ENCODE measurements at places on chromosomes 13 and 19.

GRCh38 chr13:18953139-18953930, 228.3 kb downstream of the TUBA3C start:
- DNase-seq, result no peak

DNA sequence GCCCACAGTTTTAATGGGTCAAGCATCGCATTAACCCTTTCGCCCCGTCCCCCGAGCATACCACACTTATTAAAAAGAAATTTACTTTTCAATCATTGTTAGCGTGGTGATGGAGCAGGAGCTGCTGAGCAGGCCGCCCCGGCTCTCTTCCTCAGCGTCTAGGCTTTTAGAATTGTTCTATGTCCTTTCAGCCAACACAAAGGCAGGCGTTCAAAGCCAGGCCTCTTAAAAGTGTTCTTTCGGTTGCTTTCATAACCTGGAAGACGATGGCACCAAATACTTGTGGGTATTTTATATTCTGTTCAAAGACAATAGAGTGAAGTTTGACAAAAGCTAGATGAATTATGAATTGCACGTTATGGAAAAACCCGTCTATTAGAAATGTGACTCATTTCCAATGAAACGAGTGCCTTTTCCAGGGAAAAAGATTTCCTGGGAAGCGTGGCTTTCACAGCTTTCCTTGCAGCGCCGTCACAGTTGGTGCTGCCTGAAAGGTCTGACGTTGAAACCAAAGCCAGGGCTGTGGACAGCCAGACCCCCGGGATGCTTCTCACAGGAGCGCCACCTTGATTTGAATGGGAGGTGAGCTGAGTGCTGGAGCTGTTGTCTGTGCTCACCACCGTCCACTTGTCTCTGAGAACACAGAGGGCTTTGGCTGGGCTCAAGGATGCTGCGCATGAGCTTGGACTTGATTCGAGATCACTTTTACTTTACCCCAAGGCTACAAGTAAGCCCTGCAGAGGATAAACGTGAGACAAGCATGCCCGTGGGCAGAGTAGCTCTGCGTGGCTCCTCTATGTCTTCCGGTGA, 78.8 kb downstream of the SOX1 start:
- no peak for DNase-seq

- peak; percentile 8 for DNase-seq
Observed at GRCh38 chr19:45136507-45137178, 24.1 kb downstream of the NKPD1 start.

DNA sequence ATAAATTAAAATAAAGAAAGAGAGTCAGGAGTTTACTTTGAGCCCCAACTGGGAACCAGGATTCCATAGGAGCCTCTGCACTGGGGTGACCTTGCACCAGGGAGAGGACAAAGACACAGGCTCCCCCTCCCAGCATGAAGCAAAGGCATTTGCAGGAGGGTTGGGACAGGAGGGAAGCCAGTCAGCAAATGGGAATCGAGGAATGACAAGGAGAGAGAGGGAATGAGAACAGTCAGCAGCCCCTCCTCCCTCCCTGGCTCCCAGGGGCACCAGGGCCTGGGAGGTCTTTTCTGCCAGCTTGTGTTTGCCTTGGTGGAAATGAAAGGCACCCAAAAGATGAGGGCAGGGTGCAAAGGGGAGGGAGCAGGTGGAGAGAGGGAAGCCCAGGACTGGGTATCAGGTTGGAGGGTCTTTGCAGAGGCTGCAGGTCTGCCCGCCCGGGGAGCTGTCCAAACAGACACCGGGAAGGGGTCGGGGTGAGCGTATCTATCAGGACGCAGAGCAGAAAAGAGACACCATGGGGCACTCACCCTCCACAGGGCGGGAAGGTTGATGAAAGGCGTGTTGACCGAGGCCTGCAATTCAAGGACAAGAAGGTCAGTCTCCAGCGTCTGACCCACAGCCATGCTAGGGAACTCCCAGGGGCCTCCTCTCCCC, 3.8 kb downstream of the SBSN start:
- no peak for DNase-seq

- DNase-seq, result peak; percentile 72
Observed at GRCh38 chr19:3324405-3324856, 42.0 kb upstream of the NFIC start.

DNA sequence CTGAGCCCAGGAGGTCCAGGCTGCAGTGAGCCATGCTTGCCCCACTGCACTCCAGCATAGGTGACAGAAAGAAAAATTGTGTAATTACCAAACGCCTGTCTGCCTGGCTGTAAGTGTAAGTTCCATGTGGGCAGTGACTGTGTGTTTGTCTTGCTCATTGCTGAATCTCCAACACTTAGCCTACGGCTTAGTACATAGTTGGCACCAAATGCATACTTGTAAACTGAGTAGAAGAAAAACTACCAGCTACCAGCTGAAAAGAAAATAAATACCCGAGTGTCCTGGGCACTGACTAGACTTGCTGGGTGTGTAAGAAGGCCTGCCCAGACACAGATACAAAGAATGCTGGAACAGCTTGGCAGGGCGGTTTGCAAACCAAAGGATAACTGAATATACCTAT, 2.7 kb upstream of the CEBPG start:
- no peak for DNase-seq

- DNase-seq, result no peak
Observed at GRCh38 chr13:44746690-44747089, 170.6 kb upstream of the TSC22D1 start.

DNA sequence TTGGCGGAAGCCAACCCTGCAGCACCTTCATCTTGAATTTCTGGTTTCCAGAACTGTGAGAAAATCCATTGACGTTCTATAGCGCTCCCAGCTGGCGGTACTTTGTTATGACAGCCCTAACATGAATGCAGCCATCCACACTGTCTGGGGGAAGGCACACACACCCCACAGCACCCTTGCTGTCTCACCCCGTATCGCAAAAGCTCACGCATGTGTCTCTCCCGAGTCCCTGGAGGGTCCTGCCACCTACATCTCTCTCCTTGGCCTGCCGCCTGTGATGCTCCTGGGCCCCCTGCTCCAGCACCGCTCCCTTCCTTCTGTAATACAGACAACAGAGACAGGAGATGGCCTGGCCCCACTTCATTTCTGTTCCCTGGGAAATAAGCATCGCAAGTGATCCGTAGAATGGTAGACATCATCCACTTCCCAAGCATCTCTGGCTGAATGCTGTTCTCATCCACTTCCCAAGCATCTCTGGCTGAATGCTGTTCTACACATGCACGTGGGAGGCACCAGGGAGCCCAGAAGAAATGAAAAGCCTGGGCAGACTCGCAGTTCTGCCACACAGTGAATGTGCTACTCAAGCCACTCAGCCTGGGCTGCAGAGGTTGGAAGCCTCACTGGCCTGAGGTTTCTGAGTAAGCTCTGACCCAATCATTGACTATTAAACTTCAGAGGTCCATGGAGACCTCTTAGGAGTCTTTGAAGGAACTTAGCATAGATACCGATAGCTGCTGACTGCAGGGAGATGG, 29.6 kb downstream of the EPN1 start:
- DNase-seq, result no peak

DNA sequence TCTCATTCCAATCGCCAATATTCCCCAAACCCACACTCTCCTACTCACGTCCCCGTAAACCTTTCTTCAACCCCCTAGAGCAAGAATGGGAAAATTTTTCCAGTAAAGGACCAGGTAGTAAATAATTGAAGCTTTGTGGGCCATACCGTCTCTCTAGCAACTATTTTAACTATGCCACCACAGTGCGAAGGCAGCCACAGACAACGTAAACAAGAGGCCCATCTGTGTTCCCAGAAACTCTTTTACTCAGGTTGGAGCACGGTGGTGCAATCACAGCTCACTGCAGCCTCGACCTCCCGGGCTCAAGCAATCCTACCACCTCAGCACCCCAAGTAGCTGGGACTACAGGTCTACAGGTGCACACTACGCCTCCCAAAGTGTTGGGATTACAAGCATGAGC, 3.0 kb downstream of the DPRX start:
- no peak for DNase-seq

DNA sequence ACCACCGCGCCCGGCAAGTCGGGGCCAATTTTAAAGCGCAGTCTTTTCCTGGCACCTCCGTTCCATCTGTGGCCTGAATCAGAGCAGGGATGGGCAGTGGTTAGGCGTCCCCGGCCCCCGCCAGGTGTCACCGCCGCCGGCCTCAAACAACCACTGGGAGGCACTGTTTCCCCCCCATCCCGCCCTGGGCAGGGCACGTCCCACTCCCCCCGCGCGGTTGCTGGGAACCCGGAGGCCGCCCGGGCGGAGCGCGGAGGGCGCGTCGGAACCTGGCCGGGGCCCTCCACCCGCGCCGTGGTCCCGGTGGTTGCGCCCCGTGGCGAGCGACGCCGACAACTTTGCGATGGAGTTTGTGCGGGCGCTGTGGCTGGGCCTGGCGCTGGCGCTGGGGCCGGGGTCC, at the start of gene GRIN3B:
Gene GRIN3B (plus strand): TSS at position 325 of the 400 bp plus-strand sequence. CDS start 19 bp downstream, at position 344.
- DNase-seq, result peak; percentile 75

DNA sequence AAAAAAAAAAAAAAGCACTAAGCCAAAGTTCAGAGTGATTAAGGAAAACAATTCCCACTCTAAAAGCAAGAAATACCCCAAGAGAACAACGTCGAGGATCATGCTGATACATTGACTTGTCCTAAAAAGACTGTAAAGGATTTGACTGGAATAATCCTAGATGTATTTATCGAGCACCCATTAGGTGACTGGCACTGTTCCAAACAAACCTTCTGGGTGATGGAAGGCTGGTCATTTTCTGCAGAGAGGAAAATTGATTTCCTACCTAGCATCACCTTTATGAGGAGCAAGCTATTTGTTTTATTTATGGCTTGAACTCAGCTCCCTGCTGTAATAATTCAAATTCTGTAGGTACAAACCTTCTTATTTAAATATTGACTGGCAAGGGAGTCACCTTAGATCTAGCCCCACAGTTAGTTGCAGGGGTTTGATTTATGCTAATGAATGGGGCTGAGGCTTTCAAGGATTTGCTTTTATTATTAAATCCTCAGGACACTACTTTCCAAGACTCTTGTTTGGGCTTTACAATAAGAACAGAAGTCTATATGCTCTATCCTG, 471.0 kb downstream of the OLFM4 start:
- DNase-seq, result no peak

GRCh38 chr13:100976993-100977392, 302.4 kb upstream of the TMTC4 start:
- no peak for DNase-seq

DNA sequence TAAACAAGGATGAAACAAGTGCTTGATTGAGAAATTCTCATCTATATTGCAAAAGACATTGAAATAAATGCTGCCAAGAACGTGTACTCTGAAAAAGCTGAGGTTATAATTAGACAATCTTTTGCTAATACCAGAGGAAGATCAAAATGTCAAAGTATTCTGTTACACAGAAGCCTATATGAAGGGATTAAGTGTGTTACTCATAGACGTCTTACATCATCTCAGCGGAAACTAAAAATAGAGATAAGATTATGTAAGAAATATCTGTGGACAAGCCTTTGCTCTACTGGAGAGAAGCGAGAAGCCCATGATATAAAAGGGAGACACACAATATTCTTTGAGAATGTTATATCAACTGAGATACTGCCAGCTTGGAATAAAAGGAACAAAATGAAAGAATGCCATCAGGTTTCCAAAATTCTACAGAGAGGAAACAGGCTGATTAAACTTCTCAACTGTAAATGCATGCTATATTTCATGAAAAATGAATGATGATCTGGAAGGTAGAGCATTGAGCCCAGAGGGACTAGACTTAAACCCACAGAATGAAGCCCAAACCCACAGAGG, 699.0 kb downstream of the GPC5 start:
- no peak for DNase-seq
